ENCODE measurements at places on chromosomes 3 and 15.
A peak's percentile ranks its signal among the peaks of the same experiment; 100 is the strongest.

- no peak for DNase-seq
Measured at GRCh38 chr3:69214241-69214640, 91.8 kb upstream of the LMOD3 start.

GRCh38 chr3:173301647-173302046 is 95.9 kb upstream of the NLGN1 start:
- DNase-seq, result no peak

DNA sequence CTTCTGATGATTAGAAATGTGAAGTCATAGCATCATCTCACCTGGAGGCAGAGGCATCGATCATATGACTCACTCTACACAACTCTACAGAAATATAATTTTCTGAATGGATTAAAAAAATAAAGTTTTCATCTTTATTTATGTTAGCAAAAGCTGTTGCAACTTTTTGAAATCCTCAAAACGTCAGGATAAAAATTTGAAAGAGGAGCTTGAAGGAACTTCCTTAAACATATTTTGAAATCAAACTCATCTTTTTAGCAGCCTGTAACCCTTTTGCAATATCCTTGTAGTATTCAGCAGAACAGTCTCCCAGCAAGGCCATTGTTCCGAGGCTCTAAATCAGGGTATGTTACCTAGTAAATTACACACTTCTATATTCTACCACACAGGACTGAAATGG is 985.4 kb downstream of the PLOD2 start:
- DNase-seq, result no peak

DNA sequence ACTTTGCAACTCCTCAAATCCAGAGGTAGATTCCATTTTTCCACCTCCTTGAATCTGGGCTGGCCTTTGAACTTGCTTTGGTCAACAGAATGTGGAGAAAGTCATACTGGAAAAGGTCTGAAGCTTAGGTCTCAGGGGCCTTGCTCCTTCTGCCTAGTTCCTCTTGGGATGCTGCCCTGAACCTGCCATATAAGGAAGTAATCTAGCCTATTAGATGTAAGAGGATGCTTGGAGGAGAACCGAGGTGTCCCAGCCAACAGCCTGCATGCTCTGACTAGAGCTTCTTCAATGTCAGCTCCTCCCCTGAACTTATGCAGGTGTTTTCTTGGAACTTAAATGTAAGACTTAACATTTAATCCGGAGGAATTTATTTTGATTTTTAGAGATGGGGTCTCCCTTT is 2.0 kb upstream of the TMED3 start:
- no peak for DNase-seq

DNA sequence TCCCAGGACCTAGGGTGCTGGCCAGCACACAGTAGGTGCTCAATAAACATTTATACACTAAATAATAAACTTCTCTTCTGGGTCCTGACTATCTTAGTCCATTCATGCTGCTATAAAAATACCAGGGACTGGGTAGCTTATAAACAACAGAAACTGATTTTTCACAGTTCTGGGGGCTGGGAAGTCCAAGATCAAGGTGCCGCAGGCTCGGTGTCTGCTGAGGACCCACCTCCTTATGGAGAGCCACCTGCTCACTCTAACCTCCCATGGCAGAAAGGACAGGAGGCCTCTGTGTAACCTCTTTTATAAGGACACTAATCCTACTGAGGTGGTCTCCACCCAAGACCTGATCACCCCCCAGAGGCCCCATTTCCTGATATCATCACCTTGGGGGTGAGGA is 114.4 kb upstream of the IQSEC1 start:
- no peak for DNase-seq

DNA sequence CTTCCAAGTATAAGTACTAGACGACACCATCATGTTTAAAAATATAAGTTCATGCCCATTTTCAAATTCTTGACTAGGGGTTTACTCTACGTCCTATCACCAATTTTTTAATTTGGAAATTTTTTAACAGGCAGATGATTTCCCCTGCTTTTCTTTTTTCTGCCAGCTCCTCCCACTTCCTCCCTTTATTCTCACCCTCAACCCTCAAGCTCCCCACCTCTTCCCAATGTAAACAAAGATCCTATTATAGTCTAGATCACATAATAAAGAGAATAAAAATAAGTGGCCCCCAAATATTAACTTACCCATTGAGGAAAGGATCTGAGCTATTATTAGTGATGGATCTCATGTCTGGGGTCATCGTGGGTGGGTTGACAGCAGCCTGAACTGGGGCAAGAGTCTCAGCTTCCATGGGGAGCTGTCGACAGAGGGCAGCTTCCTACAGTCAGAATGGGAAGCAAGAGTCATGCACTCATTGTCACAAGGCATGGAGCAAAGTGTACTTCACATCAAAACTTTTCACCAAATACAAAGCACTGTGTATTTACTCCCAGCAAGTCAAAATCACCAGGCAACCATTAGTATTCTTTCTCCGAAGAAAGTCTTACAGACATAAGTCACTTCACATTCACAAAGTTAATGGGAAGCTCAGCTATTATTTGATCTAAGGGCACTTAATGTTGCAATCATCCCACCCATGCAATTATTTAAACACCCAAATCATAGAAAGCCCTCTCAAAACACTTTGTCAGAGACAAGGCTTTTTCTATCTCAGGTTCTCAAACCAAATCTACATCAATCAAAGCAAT is 53.2 kb downstream of the TM4SF4 start:
- DNase-seq, result no peak

DNA sequence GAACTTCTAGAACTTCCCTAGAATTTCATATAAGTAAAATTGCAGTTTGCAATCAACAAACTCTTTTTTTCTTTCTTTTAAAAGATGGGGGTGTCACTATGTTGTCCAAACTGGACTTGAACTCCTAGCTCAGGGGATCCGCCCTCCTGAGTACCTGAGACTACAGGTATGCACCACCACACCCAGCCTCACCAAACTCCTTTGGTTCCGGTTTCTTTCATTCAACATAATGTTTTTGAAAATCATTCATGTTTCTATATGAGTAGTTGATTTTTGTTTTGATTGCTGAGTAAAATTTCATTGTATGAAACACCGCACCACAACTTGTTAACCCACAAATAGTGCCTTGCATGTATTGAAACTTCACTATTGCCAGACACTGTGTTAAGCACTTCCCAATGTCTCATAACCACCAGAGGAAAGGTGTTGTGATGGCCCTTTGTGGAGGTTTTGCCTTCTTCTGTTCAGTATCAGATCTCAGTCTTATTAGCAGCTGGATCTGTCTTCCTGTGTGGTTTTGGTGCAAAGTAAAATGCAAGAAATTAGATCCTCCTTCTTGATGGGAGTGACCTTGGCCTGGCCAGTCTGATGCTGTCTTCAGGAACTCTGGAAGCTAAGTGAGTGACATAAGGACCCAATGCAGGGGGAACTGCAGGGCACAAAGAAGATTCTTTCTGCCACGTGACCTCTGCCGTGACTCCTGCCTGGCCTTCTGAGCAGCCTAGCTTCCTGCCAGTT is 78.8 kb upstream of the UBE2E1 start:
- DNase-seq, result no peak

DNA sequence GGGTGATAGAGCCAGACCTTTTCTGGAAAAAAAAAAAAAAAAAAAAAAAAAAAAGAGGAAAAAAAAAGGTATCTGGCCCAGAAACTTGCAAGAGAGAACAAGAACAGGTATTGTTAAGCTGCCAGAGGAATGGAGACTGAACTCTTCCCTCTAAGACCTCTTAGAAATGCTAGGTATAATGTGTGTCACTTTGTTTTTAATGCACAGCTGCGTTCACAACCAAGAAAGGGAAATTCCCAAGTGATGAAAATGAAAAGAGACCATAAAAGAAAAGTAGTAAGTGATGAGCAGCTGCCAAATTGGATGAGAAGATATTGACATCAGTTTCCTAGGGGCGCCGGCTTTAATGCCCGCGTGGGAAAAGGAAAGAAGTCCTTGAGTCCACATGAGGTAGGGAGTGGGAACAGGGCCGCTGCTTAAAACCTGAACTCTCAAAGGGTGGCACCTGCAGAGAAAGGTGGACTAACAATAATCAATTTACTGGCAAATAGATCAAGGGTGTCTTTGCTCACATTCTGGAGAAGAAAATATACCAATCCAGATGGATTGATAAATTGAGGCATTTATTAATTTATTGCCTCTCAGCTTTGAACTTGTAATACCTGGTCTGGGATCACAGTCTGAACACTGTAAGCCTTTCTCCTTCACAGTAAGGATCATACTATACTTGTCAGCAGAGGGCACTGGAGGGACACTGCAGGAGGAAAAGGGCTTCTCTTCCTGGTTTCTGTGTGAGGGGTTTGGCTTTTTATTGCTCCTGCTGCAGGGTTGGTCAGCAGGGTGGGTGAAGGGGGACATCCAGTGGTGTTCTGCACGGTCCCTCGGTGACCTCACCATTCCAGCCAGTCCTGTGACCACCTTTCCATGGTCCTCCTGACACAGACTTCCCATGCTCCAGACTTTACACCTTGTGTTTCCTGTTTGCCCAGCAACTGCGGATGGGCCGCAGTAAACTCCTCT is 131.6 kb downstream of the AQP9 start:
- DNase-seq, result peak; percentile 34

DNA sequence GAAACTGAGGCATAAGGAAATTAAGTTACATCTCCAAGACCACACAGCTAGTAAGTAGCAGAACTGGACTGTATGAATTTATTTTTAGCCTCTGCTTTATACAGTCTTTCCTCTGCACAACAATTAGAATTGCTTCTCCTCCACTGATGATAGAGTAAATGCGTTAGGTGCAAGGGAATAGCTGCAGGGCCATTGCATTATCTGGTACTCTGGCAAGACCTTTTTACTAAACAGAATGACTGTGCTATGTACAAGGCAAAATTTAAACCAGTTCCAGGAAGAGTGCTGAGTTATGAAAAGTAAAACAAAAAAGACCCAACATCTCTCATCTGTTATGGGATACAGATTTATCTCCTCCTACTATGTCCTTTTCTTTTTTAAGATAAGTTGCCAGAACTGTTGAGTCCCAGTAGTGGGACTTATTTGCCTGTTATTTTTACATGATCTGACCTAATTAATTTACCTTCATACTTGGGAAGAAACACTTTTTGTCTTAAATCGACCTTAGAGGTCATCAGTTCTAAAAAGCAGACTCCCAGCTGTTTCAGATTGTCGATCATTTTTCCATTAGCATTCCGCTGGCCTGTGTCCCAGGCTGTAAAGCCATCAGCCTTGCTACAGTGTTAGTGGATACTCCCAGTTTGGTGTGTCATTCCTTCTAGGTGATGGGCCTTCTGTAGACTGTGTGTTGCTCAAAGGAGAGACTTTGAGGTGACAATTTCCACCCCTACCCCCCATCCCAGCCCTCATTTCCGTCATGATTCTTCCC is 147.5 kb upstream of the NUDT16 start:
- peak; percentile 26 for DNase-seq

DNA sequence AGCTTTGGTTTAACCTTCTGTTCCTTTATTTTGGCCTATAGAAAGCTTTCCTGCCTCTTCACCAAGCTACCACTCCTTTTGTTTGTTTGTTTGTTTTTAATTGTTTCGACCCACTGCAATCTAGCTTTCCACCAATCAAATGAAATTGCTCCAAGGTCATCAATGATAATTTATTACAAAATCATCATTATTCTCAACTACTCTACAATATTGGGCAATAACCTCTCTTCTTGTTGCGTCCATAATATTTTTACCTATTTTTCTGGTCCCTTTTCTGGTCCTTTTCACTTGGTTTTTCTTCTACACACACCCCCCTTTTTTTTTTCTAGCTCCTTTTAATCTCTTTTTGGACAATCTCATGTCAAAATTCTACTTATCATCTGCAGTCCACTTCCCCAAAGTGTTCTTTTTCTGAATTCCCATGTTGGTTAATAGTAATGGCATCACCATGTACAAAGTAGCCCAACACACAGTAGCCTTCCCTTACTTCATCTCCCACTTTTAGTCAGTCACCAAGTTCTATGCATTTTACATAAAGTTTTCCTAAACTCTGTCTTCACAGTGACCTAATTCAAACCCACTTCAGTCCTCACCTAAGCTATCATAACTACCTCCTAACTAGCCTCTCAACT is 11.0 kb upstream of the ANKRD28 start:
- no peak for DNase-seq

DNA sequence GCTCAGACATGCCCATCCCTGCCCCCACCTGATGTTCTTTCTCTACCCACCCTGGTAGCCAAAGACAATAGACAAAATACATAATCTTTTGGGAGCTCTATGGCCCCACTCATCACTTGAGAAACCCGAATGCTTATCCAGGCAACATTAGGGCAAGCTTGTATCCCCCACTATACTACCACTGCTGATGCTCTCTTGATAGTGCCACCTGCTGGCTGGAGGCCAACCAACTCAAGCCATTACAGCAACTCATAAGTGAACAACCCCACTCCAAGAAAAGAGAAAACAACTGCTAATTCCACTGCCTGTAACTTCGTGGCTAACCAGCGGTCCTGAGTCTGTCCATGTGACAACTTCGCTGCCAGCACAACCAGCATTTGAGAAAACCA is 342.5 kb upstream of the TGFBR2 start:
- DNase-seq, result no peak

- no peak for DNase-seq
Measured at GRCh38 chr15:33198541-33198940, 4.0 kb upstream of the FMN1 start.

DNA sequence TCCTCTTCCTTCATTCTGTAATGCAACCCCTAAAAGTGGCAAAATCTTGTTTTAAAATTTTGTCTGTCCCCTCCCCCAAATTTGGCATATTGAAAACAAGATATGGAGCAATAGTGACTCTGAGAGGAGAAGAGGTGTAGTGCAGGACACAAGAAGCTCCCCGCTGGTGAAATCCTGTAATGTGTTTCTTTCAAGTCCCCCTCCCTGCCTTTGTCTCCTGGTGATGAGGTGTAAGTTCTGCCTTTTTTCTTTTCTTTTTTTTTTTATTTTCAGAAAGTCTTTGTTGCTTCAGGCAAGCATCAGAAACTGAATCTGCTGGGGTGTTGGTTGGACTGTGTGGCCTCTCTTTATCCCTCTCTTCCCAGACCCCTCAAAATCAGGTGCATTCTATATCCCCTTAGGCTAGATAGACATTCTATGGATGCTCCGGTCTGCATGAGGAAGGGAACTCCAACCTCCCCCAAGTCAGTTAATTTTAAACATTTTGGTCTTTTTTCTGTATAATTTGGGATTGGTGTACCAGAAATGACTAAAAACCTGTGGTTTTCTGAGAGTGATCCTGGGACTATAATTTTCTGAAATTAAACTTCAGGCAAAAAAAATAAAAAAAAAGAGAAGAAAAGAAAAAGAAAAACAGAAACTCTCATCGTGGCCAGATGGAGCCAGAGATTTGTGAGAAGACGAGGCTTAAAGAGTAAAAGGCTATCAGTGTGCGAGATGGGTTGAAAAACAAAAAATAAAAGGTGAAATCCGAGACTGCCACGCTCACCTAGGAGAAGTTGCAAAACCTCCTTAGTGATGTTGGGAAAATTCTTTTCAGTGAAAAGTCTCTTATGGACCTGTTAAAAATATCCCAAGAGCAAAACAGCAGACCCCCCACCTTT is 21.4 kb downstream of the ACKR2 start:
- no peak for DNase-seq
